ENCODE measurements at places on chromosomes 6 and 20.

- DNase-seq = no peak
Measured at GRCh38 chr20:20363799-20364592, 3.9 kb upstream of the INSM1 start.

- DNase-seq = no peak
Measured at GRCh38 chr6:157335829-157336228, 12.5 kb upstream of the TMEM242 start.

GRCh38 chr20:25047766-25048165, 10.2 kb downstream of the ACSS1 start:
- no peak for DNase-seq

DNA sequence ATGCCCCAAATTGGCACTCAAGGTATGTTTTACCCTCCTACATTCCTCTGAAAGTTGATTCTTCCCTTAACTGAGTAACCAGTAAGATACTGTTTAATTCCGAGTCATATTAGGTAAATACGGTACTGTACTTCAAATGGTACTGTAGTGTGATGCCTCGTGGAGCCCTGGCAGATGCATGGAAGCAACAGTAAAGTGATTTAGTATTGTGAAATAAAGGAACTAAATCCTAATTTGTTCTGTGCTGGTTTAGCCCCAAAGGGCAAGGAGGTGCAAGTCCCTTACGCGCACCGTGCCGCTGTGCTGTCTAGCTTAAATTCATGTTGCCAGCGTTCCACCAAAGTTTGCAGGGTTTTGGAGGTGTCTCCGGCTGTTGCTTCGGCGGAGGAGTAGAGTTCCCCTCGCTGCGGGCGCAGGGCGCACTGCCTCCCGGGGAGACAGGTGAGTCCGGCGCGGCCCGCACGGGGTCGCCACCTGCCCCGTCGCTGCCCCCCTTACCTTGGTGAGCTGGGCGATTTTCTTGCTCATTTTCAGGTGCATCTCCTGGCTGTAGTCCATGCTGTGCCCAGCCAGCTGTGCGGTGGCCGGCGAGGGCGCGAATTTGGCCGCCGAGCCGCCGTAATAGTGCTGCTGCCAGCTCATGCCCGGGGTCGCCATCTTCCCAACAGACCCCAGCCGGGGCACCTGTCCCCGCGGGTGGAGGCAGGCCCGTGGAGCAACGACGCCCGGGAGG, 655 bp downstream of the FAM184A start:
- peak; percentile 22 for DNase-seq

DNA sequence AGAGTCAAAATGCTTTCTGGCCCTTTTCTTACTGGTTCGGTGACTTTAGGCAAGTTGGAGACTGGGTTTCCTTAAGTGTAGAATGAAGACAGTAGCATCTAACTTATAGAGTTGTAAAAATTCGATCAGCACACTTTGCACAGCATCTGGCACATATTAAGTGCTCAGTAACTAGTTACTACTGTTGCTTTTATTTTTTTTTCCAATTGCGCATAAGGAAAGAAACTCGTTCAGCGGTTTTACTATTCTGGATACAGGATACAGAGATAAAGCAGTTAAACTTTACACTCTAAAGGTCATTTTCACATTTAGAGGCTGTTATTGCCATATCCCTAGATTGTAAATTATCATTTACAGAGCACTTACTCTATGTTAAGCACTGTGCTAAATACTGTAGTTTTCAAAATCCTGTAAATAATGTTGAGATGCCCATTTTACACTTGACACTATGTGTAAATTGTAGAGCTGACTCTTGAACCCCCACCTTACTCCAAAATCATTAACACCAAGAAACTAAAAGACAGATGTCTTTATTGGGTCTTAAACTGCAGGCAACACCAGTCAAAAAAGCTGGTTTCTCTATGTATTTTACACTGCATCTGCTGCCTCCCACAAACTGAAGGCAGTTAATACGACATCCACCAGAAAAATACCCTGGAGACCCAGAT, 886 bp downstream of the ROMO1 start:
- no peak for DNase-seq

GRCh38 chr6:89479897-89480296, 46.9 kb downstream of the ANKRD6 start:
- DNase-seq = no peak

- DNase-seq = peak; percentile 9
Measured at GRCh38 chr6:4133941-4134838, 1.2 kb downstream of the ECI2 start.

DNA sequence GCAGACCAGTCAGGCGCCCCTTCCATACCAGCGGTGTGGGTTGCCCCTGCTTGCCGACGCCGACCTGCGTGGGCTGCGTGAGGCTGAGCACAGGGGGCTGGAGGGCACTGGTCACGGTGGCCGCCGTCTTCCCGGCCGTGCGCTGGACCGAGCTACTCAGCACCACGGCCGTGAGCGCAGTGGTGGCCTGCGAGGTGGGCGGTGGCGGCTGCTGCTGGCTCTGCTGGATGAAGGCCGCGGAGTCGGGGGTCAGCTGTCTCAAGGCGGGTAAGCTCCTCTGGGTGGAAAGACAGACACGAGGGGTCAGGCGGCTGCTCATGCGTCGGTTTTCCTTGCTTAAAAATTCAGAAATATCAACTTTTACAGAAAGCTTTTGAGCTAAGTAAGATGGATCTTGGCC, 59.2 kb downstream of the TAF4 start:
- DNase-seq = no peak

GRCh38 chr6:48678390-48678789, 567.4 kb upstream of the PTCHD4 start:
- DNase-seq = no peak

GRCh38 chr20:24981282-24981681, 11.3 kb downstream of the APMAP start:
- DNase-seq = no peak

- no peak for DNase-seq
Measured at GRCh38 chr20:33789109-33789857, 21.9 kb upstream of the CHMP4B start.

GRCh38 chr6:136464148-136464547, 86.1 kb downstream of the MAP7 start:
- DNase-seq = no peak

DNA sequence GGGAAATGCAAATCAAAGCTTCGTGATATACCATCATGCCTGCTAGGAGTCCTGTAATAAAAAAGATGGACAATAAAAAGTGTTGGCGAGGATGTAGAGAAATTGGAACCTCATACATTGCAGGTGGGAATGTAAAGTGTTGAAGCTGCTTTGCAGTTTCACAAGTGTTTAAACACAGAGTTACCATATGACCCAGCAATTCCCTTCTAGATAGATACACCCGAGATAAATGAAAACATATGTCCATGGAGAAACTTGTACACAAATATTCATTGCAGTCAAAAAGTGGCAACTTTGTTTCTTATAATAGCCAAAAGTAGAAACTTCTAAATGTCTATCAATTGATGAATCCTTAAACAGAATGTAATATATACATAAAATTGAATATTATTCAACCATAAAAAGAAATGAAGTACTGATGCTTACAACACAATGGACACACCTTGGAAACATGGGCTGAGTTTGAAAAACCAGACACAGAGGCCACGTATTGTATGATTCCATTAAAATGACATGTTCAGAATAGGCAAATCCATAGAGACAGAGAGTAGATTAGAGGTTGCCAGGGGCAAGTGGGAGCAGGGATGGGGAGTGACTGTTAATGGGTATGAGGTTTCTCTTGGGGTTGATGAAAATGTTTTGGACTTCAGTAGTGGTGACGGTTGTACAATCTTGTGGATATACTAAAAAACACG, 20.8 kb upstream of the ERVFRD-1 start:
- DNase-seq = no peak

DNA sequence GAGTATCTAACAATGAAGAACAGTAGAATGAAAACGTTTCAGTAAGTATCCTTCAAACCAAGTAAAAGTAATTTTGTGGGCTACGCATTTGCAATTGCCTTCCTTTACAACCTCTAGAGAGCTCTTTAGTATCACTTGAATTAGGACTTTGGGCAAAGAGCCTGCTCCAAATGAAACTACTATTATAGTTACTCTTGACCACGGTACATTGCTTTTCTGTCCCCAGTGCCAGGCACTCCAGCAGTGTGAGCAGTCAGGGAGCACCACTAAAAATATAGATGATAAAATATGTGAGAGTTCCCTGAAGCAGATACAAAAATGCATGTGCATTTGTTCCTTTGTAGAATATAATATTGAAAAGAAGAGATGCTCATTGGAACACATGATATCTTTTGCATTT, 450.1 kb upstream of the MANEA start:
- DNase-seq = no peak

DNA sequence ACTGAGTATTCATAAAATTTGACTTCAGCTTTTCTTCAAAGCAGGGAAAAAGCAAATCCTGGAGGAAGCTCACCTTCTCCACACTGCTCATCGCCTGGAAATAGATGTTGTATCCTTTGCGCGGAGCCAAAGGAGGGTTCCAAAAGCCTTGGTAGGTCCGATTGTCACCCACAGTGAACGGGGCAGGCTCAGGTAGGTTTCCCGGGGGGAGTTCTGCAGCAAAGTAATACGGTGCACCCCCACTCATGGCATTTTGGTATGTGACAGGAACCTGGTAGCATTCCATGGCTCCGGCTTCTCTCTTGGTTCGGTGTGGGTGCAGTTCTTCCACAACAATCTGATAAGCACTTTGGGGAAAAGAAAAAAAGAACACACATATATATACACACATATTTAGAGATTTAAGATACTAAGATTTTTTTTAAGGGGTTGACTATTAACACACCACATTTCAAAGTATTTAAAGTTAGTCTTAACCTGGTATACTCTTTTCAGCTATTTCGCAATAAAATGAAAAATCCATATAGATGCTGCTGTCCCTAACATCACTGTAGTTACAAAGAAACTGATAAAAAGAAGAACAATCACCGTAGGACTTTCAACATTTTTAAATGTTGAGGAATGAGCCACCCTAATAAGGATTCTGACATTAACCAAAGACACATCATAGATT, 166.7 kb upstream of the THEMIS start:
- no peak for DNase-seq

DNA sequence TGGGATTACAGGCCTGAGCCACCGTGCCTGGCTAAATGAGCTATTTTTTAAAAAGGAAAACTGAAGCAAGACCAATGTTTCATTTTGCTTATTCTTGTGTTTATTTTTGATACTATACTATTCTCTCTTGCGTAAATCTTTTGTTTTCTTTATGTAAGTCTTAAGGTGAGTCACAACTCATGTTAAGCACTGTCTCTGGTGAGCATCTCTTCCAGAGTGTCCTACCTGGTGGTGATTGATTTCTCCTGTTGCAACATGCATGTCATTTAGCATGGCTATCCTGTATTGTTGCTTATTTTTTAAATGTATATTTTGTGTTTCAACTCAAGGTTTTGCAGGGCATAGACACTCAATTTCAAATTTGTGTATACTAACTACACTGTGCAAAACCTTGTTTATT, 336.0 kb downstream of the RFPL4B start:
- DNase-seq = no peak

GRCh38 chr20:64009811-64010387, 26.1 kb upstream of the C20orf204 start:
- no peak for DNase-seq

- DNase-seq = no peak
Measured at GRCh38 chr20:24798930-24799705, 150.0 kb upstream of the CST7 start.

DNA sequence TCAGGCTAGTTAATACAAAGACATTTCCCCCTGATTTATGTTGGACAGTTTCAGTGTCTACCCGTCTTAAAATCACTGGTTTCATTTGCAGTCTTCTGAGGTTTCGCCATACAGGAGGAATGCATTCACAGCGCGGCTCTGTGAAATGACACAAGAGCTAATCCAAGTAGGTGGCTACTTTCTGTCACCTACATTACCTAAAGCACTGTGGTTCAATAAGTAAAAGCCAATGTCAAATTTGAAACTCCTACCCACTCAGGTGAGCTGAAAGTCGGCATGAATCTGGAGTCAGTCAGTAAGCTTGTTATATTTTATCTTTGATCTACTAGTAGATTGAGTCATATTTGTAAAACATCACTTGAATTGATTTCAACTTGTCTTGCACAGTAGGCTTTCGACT, 370.8 kb downstream of the LAMA2 start:
- DNase-seq = no peak

- no peak for DNase-seq
Measured at GRCh38 chr6:145468534-145468933, 266.8 kb downstream of the EPM2A start.

- DNase-seq = no peak
Measured at GRCh38 chr6:134809130-134809529, 140.8 kb downstream of the ALDH8A1 start.

GRCh38 chr20:40575851-40576250, 113.2 kb downstream of the MAFB start:
- no peak for DNase-seq

DNA sequence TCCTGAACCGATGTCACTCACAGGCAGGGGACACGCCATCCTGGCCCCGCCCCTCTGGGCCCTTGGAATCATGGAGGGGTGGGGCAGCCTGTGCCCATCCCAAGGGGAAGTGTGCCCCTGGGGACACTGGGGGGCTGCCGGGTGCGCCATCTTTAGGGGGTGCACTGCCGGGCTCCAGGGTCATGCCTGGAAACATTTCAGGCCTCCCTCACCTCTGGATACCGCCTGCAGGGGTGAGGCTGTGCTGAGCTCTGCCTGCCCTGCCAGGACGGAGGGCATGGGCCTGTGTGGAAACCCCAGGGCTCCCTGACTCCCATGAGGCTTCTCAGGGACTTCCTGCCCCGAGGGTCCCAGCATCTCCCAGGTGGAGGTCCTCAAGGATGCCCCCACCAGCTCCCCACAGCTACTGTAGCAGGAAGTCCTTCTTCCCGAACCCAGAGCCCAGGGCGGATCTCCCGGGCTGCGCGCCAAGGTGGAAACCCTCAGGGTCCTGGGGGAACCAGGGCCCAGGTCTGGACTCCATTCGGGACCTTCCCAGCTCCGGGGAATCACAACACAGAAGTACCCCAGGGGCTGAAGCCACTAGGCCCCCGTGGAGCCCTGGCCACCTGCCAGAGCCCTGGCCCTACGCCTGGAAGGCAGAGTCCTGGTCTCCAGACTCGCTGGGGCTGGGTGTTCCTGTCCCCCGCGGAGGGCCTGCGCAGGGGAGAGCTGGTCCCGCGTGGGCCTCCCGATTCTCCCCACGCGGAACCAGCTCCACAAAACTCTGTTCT, 15.6 kb downstream of the CHRNA4 start:
- DNase-seq = no peak

- no peak for DNase-seq
Measured at GRCh38 chr6:43740961-43741764, 28.8 kb upstream of the VEGFA start.

GRCh38 chr6:135985471-135985870, 134.0 kb downstream of the PDE7B start:
- no peak for DNase-seq

DNA sequence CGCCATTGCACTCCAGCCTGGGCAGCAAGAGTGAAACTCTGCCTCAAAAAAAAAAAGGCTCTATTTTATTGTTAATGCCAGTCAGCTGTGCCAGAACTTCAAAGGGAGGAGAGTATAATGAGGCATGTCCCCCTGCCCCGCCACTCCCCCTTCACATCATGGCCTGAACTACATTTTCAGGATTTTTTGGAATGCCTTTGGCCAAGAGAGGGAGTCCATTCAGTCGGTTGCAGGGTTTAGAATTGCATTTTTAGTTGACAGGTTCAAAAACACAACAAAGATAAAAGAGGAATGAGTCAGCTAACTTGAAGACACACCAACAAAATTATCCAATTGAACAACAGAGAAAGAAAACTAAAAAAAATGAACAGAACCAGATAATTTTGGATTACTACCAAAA, 59.1 kb downstream of the CEP43 start:
- DNase-seq = no peak
